CD4-positive, alpha-beta memory T cell (primary cell): ENCODE measurements at places on chromosomes 6 and 20.
A peak's percentile ranks its signal among the peaks of the same experiment; 100 is the strongest.

GRCh38 chr6:87540539-87540938, 49.2 kb downstream of the RARS2 start:
- no peak for DNase-seq

- no peak for DNase-seq
These were observed 466.6 kb upstream of the AGPAT4 start for GRCh38 chr6:161740486-161740885.

DNA sequence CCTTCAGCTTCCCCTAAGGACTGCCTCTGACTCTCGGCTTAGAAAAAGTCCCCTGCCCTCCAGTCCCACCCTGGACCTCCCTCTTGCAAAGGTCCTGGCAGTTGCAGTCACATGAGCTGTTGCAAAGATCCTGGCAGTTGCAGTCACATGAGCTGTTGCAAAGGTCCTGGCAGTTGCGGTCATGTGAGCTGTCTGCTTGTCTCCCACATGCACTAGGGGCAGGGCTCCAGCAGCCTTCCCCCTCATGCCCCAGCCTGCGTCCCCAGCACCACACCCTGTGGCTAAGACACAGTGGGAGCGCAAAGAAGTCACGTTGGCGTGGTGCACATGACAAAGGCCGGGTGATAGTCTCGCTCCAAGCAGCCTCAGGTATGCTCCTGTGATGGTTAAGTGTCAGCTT, 82.9 kb downstream of the ZNF217 start:
- no peak for DNase-seq

DNA sequence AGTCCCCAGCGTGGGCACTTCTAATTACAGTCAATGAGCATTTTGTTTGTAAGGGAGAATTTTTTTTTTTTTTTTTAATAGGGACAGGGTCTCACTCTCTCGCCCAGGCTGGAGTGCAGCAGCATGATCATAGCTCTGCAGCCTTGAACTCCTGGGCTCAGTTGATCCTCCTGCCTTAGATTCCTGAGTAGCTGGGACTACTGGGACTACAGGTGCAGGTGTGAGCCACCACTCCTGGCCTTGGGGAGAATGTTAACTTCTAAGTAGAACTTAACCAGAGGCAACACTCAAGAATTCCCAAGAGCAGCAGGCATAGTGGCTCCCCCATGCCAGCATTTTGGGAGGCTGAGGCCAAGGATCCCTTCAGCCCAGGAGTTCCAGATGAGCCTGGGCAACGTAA, 52.9 kb upstream of the ZNF217 start:
- no peak for DNase-seq

- no peak for DNase-seq
These were observed 662 bp downstream of the ZNF343 start for GRCh38 chr20:2507875-2508630.

DNA sequence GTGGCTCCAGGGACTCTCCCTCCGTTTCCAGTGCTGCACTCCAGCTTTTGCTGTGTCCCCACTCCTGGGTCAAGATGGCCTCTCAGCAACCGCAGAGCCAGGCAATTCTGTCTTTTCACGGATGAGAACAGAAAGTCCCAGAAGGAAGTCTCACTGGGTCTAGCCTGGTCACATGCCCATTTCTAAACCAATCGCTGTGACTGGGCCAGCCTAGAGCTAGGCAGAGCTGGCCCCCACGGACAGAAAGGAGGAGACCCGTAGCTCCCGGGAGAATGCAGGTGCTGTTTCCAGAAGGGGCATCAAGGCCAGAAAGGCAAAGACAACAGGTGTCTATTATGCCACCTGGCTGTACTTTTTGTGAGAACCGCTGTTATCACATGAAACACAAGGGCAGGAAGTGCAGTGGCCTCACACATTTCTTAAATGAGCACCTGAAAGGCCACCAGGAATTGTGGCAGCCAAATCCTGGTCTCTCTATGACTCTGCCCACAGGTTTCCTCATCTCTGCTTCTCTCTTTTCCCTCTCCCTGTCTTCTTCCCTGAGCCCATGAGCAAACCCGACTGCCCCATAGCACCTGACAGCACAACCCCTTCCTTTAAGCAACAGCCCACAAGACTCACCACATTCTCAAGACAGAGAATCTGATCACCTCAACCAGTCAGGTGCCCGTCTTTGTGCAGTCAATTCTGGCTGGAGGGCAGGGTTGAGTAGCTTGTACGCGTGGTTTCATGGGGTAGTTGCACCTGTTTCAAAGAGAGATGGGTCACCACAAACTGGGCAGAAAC, 37.1 kb upstream of the B4GALT5 start:
- no peak for DNase-seq

GRCh38 chr6:130885392-130886192, 58.4 kb downstream of the SMLR1 start:
- DNase-seq = peak; percentile 77

GRCh38 chr20:63444548-63444947, 27.9 kb downstream of the KCNQ2 start:
- DNase-seq = no peak

- no peak for DNase-seq
These were observed 9.9 kb downstream of the SERPINB6 start for GRCh38 chr6:2961506-2961905.

GRCh38 chr6:133360194-133360593, 119.0 kb downstream of the EYA4 start:
- DNase-seq = no peak

GRCh38 chr6:36957773-36958271, 3.3 kb downstream of the PI16 start:
- no peak for DNase-seq

GRCh38 chr6:352474-352873, 39.1 kb upstream of the IRF4 start:
- no peak for DNase-seq

GRCh38 chr20:21511850-21512633, 1.8 kb downstream of the NKX2-2 start:
- DNase-seq = no peak

GRCh38 chr20:49669601-49670189, 44.0 kb downstream of the B4GALT5 start:
- DNase-seq = peak; percentile 53

GRCh38 chr20:1376408-1377270, 16.2 kb downstream of the FKBP1A start:
- no peak for DNase-seq

GRCh38 chr6:64249115-64249514, 613.5 kb downstream of the PHF3 start:
- DNase-seq = no peak

- no peak for DNase-seq
These were observed 166.5 kb upstream of the MYLIP start for GRCh38 chr6:15962449-15962764.

DNA sequence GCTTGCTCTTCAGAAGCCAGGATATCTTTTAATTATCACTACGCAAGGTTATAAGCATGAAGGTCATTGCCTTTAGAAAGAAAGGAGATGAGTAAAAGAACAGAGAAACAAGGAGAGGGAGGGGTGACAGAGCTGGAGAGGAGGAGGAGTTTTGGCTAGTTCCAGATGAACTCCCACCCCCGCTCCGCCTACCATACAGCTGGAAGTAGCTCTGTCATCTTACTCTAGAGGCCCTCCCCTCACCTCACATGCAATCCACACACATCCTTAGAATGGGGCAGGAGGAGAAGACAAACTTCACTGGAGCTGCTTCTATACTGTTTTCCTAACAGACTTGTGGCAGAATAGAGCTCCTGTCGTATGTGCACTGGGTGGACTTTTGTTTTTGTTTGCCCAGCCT, 144.7 kb downstream of the SCML4 start:
- no peak for DNase-seq

DNA sequence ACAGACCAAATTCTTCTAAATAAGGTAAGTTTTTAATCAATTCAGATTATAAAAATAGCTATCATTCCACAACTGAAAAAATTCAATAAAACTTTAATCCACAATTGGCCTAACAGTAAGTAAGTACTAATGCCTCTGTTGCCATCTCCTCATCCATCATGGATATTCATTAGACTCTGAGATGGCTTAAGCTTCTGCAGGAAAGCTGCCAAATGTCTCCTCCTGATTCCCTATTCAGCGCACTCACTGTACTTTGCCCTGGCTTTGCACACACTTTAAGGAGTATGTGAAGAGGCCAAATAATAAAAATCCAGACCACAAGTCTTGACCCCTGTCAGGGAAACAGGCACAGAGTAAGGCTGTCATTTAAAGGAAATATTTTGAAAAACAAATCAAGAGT, 23.6 kb downstream of the PGM3 start:
- DNase-seq = no peak

DNA sequence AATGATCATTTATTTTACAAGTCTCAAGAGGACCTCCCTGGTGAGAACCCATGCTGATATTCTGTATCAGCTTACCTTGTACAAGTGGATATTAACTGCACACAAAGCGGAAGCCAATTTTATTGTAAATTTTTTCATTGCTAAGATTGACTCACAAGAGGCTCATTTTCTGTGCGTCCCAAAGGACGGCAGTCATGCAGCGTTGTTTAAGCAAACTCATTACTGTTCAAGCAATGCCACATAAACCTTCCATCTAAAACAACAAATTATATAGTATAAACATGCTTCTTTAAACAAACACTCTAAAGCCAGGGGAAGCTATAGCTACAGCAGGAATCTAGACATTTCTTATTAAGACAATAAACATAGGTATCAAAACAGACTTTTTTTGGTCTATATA, 575.3 kb downstream of the FRK start:
- no peak for DNase-seq

GRCh38 chr6:109861946-109862345, 116.2 kb upstream of the GPR6 start:
- DNase-seq = no peak

GRCh38 chr6:3176562-3177355, 19.4 kb upstream of the TUBB2A start:
- DNase-seq = peak; percentile 66

DNA sequence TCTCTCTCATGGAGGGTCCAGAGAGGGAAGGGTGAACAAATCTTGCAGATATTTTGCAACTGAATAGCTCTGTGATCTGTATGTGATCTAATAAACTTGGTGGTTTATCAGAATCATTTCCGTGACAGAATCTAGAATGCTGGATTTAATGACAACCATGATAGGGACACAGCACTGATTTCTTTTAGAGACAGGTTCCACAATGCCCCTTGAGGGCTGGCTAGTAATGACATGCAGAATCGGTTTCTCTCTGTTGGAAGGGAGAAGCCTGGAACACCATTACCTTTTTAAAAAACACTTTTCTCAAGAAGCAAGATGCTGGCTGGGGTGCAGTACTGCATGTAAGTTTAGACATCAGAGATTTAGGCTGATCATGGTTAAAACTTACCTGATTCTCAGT, 313.4 kb downstream of the CDH26 start:
- DNase-seq = no peak

DNA sequence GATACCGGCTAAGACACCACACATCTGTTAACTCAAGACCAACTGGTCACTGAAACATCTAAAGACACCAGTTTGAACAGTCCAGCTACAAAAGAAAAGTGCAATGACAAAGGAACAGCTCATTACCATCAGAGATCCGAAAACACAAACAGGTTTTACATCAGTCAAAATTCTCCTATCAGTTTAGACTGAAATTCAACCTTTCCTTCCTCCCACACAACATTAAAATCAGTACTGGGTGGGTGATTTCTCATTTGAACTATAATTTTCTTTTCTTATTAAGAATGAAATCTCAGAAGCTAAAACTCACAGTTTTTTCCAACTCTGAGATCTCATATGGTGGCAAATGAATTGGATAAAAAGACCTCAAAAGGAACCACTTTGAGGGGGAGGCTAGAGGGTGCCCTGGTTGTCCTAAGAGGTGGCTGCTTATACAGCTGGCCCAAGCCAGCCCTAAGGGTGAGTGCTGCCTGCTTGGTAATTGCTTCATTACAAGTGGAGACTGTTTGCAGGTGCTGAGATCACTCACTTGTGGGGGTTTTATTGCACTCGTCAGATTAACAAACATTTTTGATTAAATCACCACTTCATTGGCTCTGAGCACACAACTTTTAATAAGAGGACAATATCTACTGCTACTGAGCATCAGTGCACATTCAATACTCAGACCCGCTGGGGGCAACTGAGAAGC, 4.3 kb downstream of the CCDC167 start:
- DNase-seq = no peak

- no peak for DNase-seq
These were observed 522.0 kb upstream of the MAN1A1 start for GRCh38 chr6:119871520-119871919.

- no peak for DNase-seq
These were observed 33.6 kb downstream of the PSMB9 start for GRCh38 chr6:32887616-32888015.

GRCh38 chr6:147126618-147127022, 77.6 kb upstream of the STXBP5 start:
- DNase-seq = no peak

GRCh38 chr6:12968290-12968689, 251.7 kb downstream of the PHACTR1 start:
- DNase-seq = no peak

DNA sequence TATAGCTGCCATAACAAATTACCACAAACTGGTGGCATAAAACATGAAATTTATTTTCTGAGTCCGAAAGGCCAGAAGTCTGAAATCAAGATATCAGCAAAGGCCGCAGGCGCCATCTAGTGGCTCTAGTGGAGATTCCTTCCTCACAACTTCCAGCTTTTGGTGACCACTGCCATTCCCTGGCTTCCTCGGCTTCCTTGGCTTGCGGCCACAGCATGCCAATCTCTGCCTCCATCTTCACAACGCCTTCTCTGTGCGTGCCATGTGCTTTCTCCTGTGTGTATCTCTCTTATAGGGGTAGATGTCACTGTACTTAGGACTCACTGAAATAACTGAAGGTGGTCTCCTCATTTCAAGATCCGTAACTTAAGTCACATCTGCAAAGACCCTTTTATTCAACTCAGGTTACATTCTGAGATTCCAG, 5.4 kb upstream of the PLAGL1 start:
- peak; percentile 50 for DNase-seq

DNA sequence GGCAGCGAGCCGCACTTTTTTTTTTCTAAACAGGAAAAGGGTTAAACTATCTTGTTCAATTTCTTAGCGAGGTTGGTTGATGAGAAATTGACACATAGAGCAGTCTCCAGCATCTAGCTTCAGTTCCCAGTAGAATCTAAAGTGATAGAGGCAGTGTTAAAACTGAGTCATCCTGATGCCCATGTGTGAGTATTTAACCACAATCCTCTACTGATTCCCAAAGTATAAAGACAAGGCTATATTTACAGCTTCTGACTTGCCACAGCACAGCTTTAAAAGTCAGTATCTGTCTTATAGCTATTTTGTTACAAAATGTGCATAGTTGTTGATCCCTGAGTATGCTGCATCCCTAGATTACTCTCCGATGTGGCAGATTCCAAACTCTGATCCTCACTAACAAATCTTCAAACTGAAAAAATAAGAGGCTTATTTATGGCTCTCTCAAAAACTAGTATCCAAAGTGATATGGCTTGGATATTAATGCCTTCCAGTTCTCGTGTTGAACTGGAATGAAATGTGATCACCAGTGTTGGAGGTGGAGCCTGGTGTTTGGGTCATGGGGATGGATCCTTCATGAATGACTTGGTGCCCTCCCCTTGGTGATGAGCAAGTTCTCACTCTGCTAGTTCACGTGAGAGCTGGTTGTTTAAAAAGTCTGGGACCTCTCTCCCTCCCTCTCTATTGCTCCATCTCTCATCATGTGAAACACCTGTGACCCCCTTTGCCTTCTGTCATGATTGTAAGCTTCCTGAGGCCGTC, 13.1 kb upstream of the POPDC3 start:
- no peak for DNase-seq
